ENCODE measurements at places on chromosomes 12 and 14. TPM values are rescaled to one million over a fixed set of nuclear protein-coding genes. Genes with fewer than 3 reads are reported as not detected.

FICD gene
- 4.6 TPM for total RNA-seq

DNA sequence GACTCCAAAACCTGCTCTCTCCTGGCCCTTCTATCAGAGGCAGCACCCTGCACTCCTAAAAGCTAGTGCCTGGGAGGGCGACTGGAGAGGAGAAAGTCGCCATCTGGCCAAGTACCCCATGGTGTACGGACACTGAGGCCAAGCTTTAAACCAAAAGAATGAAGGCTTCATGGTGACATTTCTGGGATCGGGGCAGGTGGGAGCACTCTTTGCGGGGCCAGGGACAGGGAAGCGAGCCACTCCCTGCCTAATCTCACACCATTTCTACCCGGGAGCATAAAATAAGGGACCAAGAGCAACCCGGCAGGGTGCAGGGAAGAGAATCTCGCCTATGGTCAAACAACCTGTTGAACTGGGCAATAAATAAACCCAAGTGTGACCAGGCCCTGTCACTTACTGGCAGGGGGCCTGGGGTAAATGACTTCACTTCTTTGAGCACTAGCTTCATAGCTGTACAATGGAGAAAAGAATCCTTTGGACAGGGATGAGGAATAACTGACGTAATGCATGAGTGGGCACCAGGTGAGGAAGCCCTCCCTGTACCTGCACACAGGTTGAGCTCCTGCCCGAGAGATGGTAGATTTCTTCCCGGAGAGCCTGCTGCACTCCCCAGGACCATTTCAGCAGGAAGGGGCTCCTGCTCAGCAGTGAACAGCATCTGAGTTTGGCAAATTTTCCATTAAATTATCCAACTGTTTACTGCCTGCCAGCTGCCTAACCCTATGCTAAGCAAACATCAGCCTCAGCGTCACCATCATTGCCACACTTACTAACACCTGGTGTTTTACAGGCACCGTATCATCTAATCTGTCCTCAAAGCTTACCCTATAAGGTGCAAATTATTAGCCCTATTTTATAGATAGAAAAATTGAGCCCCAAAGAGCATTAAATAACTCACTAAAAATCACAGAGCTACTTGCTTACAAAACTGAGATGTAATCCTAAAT, 2.0 kb downstream of the SERPINA1 start:
- peak; percentile 27 for DNase-seq

DNA sequence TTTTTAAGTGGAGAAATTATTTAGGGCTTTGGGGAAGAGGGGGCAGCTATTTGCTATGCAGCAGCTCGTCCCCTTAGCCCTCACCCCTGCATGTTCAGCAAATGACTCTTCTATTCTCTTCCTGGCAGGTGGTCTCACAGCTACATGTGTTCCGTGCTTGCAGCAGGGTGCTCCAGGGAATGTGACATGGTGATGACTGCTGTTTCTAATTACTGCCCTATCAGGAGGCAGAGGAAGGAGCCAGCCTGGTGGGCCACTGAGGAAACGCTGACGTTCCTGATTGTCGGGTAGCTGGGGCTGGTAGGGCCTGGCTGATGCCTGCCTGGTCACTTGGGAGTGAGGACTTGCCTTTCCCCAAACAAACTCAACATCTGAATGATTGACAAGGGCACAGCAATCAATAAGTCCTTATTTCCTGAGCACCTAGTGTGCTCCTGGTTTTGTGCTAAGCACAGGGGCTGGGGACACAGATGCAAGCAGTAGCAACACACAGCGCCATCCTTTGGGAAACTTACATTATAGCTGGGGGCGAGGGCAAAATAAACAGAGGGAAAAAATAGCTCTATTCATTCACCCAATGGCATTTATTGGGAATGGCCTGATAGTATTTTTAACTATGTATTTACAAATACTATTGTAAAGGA, 377.8 kb downstream of the FUT8 start:
- DNase-seq = no peak

BTG1 gene
- 41.0 TPM for total RNA-seq

PRR4 gene
- 0.68 TPM for total RNA-seq

DNA sequence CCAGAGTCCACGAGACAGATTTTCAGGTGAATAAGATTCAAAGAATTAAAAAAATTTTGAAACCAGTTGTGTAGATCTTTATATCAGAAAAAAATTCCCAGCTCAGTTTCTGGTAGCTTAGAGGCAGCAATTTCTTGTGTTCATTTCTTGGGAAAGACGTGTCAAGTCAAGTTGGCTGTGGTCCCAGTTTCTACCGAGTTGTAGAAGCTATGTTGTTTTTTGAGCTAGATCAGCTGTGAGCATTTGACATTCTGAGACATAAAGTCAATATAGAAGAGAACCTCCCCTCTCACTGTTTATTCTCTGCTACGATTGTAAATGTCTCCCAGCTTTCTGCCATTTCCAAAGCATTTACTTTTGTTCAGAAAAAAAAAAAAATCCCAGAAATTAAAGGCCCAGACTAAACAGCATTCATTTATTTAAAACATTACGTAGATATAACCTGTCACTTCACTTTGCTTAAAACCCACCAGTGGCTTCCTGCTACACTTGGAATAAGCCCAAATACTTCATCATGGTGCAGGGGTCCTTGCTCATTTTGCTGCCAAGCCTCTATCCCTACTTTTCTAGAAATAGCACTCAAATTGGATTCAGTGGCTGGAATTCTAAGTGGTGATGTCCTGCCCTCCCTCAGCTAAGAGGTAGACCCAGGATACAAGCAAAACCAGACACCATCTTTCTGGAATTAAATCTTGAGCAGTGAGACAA, 20.6 kb upstream of the PYGL start:
- peak; percentile 92 for DNase-seq

DNA sequence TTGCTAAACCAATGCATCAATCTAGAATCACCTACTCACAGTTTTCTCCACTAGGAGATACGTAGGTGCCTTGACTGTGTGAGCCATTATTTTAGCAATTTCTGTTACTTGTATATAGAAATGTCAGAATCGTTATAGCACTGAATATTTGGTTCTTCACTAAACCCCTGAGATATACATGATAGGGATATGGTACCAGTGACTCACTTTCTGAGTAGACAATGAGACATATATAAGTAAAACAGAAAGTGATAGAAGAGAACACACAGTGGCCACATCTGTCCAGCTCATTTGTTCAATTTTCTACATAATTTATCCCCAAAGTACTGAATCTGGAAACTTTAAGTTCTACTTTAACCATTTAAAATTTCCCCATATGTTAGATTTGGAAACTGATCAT, 1505.5 kb upstream of the TMEM132C start:
- no peak for DNase-seq

GRCh38 chr14:81311778-81312177, 88.3 kb downstream of the STON2 start:
- DNase-seq = no peak

DNA sequence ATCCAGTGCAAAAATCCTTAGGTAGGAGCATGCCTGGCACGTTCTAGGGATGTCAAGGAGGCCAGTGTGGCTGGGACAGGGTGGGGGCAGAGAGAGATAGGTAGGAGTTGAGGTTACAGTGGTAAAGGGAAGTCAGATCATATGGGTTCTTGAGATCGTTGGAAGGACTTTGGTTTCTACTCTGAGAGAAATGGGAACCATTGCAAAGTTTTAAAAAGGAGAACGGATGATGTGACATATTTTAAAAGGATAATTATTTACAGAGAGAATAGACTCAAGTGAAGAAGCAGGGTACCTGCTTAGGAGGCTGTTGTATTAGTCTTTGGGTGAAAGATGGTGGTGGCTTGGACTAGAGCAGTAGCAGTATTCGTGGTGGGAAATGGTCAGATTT, 47.6 kb upstream of the ATP2B1 start:
- DNase-seq = no peak

Measured in sigmoid colon (tissue), 7 donors.